Stimulated activated naive B cell treated with anti-CD40 and anti-IgM and Interleukin-4, amounts not matched to agents 10 μg/mL and 1 μg/mL and 100 μg/mL, for 72 hours (primary cell): ENCODE measurements at places on chromosomes 1 and 21.

- no peak for DNase-seq
These were observed 7.6 kb upstream of the AADACL4 start for GRCh38 chr1:12636098-12636950.

GRCh38 chr1:201053155-201053860 is 29.8 kb upstream of the KIF21B start:
- DNase-seq: no peak

DNA sequence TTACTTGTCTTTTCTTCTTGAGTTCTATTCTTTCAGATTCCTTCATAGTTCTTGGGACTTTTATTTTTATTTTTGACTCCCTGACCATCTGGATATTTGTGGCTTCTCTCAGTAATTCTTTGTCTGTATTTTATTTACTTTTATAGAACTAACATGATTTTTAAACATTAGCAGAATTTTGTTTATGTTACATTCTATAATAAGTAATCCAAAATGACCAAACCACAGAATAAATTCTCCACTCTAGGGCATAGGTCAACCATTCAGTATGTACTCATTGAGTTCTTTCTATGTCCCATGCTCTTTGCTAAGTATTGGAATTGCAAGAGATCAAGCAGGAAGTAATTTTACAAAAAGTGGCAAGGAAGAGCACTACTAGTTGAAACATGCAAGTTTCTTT is 969.0 kb downstream of the TTLL7 start:
- DNase-seq: no peak

DNA sequence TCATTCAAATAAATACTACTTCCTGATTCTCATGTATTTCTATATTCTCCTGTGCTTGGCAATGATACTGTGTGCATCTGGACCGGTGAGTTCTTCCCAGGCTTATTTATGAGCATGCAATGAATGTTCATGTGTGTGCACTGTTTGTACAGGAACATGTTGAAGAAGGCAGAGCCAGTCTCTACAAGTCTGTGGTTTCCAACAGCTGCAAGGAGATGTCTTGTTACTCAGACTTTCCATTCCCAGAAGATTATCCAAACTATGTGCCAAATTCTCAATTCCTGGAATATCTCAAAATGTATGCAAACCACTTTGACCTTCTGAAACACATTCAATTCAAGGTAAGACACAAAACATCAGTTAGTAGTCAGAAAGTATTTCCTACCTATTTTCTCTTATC is 19.1 kb downstream of the FMO1 start:
- DNase-seq: no peak

DNA sequence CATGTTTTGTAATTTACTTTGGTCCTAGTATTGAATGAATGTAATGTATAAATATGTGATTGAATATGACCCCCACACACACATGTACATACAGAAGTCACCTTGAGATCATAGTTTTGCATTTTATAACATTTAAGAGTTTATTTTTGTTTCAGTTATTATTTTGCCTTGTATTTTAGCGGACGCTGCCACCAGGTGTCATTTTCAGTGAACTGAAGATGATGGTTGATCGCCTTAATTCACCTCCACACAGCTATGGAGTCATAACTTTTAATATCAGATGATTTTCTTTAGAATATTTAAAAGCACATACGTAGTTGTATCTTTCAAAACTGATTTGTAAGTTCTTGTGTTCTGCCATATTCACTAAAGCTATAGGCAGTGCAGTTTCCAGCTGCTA is 130.4 kb downstream of the DYRK1A start:
- no peak for DNase-seq

DNA sequence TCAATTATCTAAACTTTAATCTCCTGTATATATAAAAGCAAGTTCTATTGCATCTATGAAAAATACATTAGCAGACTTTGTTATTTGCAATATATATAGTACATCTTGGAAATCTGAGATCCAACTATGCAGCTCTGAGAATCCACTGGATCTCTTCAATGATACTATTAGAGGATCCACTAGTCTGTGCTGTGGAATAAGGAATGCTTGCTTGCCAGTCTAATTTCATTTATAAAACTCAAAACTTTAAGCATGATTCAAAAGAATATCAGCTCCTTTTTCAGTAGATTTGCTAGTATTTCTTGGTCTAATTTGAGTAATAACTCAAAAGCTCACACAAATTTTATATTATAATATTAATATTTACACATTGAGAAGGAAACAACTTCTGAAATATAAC is 115.1 kb downstream of the SPATA6 start:
- no peak for DNase-seq

GRCh38 chr1:110360431-110360830 is 21.3 kb downstream of the RBM15 start:
- DNase-seq: no peak

GRCh38 chr1:7293702-7294629 is 477.1 kb upstream of the VAMP3 start:
- no peak for DNase-seq

DNA sequence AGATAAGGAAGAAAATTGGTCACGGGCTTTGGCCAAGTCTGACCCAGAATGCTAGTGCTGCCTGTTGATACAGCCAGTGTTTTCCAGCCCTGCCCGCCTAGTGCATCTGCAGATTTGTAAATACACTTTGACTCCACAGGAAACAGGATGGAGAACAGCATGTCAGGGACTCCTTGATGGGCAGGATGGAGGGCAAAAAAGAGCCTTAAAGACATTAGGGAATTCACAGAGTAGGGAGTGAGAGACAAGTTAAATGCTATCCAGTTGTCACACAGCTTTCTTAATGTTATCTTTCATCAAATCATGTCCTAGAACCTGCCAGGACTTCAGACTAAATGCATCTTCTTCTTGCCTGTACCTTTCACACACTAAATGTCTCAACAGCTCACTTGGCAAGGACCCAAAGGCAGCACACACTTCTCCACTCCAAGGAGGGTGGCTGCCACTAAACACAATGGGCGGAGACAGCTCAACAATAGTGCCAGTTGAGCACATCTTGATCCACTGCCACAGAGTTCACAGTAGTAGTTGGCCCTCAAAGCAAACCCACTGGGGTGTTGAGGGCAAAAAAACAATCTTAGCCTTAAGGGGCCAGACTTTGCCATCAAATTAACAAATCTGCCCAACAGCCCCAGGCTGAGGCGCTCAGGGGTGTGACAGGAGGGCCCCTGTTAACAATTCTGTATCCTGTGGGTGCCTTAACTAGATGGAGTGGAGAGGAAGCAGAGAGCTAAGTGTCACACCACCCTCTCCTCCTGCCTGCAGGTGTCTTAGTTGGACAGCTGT is 2.7 kb downstream of the HIVEP3 start:
- DNase-seq: no peak

GRCh38 chr1:155073377-155074242 is 5.0 kb upstream of the EFNA3 start:
- DNase-seq: no peak

- DNase-seq: no peak
These were observed 5.4 kb upstream of the PSMG1 start for GRCh38 chr21:39188521-39189139.

GRCh38 chr1:226051365-226051764 is 11.2 kb upstream of the H3-3A start:
- no peak for DNase-seq

- no peak for DNase-seq
These were observed 632.4 kb upstream of the CAMK1G start for GRCh38 chr1:208951026-208951525.

GRCh38 chr1:85612704-85613361 is 32.3 kb downstream of the CCN1 start:
- no peak for DNase-seq

DNA sequence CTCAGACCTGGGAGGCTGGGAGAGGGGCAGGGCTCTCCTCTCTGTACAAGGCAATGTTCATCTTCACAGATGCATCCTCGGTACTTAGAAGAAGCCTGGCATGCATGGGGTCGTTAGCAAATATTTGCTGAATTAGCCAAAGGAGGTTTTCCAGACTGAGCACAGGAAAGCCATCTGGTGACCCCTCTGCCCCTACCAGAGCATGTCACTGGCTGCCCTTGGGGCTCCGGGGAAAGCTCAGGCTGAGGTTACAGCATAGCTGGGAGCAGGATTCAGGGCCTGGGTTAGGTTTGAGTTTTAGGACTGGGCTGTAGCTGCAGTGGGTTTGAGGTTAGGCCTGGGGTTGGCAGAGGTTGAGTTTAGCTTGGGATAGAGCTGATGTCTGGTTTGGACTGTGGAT is 43.4 kb upstream of the ZBTB40 start:
- no peak for DNase-seq

DNA sequence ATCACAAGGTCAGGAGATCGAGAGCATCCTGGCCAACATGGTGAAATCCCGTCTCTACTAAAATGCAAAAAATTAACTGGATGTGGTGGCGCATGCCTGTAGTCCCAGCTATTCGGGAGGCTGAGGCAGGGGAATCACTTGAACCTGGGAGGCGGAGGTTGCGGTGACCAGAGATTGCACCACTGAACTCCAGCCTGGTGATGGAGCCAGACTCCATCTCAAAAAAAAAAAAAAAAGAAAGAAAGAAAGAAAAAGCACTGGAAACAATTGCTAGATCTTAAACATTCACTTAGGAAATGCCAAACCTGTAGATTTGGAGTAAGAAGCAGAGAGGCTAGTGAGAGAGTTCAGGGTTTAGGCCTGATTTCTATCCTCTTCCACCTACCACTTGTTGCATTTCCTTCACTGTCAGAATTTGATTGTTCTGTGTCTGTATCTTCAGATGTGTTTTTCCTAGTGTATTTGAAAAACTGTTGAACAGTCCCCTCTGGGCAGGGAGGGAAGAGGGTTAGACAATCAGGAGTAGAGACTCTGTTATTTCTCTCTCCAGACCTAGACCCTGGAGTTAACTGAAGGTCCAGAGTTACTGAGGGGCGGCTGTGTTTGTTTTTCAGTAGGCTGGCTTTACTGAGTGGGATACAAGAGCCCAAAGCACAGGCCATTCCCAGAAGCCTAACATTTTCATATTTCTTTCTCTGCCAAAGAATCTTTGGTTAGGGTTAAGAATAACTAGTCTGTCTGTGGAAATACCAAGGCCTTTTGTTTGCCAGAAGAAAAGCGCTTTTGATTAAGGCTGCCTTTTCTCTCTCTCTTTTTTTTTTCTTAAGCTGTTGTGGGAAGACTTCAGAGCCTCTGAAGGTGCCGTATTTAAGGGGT is 31.1 kb upstream of the MACF1 start:
- no peak for DNase-seq

DNA sequence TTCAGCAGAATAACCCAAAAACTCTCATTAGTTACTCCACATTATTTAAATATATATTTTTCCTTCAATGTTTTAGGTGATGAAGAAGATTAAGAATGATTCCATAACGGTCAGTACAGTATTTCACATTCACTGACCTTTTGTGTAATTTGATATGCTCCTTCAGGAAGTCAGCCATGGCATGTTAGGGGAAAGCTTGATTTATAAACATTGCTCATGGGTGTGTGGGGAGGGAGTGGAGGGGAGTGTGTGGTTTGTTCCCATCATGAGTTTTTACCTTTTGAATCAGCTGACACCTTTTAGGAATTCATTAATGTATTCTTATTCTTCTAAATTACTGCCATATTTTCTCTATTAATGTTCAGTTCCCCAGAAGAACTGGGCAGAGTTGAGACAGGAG is 240.2 kb downstream of the ATG4C start:
- no peak for DNase-seq

DNA sequence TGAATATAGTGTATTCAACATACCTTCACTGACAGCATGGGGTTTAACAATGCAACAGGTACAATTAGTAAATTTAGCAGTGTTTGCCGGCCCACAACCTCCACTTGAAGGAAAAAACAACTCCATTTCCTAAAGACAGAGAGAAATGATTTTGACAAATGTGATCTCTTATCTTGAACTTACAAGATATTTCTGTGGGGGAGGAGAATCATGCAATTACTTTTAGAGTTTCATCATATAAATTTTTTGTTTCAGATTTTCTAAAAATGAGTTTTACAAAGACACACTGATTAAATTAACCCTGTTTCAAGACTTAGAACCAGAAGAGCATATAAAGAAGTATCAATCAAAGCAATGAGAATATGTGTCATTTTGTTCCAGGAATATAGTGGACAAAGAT is 80.3 kb downstream of the NME7 start:
- DNase-seq: no peak

- no peak for DNase-seq
These were observed 57.0 kb downstream of the NRIP1 start for GRCh38 chr21:15007716-15008296.

- DNase-seq: no peak
These were observed 12.0 kb downstream of the MAB21L3 start for GRCh38 chr1:116122955-116123757.

DNA sequence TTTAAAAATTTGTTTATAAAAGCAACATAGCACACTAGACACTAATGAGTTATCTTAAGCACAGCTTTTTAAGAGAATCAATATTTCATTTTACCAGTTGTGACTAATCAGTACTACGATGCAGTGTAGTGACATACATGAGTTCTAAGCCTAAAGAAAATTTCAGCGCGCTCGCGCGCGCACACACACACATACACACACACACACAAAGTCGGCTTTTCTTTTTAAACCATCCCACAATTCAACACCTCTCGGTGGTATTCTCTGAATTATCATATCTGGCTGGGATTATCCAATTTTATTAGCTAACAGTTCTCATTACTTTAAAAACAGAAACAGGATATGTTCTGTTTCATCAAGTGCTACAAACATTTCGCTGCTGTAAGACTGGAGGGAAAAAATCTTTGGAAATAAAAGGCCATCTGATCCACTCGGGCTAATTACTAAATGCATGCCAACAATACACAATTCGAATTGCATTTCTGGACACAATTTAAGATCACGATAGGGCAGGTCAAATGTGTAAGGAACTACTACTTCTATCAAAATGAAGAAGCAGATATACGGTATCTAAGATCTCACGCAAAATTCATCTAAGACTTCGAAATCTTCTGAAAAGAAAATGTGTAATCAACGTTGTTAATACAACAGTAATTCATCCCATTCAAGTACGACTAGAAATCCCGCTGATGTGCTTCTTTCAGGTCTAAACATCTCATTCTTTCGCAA is 1.2 kb downstream of the TUT4 start:
- no peak for DNase-seq

DNA sequence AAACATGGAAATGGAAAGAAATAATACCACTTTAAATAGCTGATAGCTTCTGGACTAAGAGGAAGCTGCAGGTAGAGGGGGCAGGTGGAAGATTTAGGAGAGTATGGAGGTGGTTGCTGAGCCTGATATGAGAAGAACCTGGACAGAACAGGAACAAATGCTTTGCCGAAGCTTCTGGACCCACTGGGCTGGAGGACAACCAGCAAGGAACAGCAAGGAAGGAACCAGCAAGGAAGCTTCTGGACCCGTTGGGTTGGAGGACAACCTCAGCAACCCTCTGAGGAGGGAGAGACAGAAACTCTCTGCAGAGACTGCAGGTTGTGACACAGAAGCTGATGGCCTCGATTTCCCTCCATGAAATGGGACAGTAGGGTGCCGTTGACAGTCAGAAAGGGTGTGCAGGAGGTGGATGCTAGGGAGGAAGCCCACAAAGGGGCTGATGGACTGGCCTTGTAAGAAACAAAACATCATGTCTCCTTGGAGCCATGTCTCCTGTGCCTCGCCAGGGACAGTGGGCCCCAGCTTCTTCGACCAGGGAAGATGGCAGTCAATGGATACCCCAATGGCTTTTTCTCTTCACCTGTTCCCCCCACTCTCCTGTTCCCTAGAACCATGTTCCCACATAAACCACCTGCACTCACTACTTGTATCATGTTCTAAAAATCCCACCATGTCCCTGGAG is 8.3 kb upstream of the WNT3A start:
- no peak for DNase-seq
